NCI-H1105 treated with DMSO at 0.1 percent for 48 hours (cell line): ENCODE measurements at places on chromosomes 7 and 10.
A peak's percentile ranks its signal among the peaks of the same experiment; 100 is the strongest.

DNA sequence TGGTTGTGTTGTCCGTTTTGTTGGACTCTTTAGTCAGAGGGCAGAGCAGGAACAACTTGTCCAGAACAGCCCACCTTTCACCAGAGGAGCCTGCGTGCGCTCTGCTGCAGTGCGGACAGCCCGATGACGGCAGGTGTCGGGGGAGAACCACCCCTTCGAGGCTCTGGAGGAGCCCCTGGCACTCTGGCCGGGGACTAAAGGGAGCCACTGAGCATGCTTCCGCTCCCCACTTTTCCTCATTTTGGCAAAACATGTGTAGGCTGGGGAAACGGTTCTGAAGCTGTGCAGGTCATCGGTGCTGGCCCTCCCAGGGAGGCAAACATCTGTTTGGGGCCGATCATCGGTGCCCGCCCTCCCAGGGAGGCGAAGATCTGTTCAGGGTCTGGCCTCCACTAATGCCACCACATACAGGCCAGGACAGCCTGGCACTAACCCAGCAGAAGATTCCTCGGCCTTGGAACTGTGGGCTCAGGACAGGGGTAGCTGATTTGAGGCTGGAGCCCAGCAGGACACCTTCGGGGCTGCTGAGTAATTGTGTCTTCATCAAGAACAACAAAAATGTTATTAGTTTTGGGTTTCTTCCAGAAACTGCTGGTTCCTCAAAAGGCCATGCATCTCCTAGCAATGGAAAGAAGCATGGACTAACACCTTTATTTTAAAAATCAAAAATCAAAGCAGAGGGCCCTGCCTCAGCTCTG, 124.4 kb upstream of the TCERG1L start:
- DNase-seq, result no peak

- DNase-seq, result no peak
Measured at GRCh38 chr10:22634606-22635459, 79.5 kb downstream of the PIP4K2A start.

GRCh38 chr7:93574646-93575554, at the start of gene CALCR:
TSS of gene CALCR (minus strand) at chr7:93574724. CDS start at chr7:93486981, 87,743 bp downstream.
- DNase-seq, result peak; percentile 17

- DNase-seq, result no peak
Measured at GRCh38 chr10:3924344-3924743, 139.3 kb upstream of the KLF6 start.

DNA sequence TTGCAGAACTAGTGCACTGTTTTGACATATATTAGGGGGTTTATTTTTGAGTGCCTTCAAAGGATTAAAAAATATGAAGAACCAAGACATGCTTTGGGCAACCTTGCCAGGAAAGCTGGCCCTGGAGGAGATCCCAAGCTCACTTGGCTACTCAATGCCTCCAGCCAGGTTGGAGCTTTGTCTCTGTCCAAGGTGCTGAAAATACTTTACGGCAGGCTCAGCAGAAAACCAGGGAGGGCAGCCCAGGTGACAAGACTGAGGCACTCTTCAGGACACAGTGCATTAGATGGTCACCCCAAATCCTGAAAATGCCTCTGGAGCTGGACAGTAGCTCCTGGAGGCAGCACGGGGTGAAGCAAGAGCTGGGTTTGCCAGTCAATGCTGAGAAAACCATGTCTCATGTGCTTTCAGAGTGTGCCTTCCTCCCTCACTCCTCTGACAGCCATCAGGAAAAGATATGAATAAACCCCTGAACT, 5.8 kb upstream of the KCNH2 start:
- no peak for DNase-seq

GRCh38 chr10:122774231-122774630, 71.4 kb downstream of the CUZD1 start:
- DNase-seq, result no peak

GRCh38 chr7:140485500-140486265, 6.4 kb upstream of the MKRN1 start:
- no peak for DNase-seq

GRCh38 chr7:30150711-30151110, 15.9 kb downstream of the MTURN start:
- DNase-seq, result no peak

GRCh38 chr7:40276061-40276460, 141.3 kb downstream of the SUGCT start:
- no peak for DNase-seq

DNA sequence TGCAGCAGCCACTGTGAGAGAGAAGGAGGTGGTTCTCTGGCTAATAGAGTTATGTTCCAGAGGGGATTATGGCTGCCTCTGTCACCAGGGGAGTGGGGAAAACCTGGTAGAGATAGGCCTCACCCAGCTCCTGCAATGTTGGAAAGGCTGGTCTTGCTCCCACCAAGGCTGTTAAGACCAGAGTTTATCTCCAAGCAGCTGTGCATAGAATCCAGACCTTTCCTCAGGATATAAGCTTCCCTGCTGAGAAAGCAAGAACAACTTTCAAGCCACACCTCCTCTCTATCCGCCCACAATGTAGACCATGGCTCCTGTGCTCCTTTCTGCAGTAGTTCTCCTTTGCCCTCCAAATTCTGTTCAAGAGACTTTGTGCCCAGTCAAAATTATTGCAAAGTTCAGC, 1375.4 kb downstream of the REEP3 start:
- no peak for DNase-seq

- DNase-seq, result no peak
Measured at GRCh38 chr7:681551-682307, 44.8 kb upstream of the DNAAF5 start.

- no peak for DNase-seq
Measured at GRCh38 chr10:126087796-126088505, 191.6 kb downstream of the FANK1 start.

GRCh38 chr7:5477723-5478531, 54.3 kb upstream of the TNRC18 start:
- no peak for DNase-seq

DNA sequence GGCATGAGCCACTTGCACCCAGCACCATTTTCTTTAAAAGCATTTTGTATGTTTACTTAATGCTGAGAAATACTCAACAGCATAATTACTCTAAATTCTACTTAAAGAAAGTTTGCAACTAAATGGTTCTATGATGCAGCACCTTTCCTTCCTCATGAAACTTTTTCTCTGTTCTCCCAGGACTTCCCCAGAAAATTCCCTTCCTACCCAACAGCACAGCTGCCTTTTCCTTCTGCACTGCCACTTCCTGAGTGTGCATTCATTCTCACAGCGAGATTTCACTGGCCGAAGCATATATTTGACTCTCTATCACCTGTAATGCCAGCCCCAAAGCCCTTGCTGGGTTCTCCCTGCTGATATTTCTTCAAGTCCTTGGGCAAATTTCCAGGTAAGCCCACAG, 41.5 kb upstream of the DGKI start:
- no peak for DNase-seq

DNA sequence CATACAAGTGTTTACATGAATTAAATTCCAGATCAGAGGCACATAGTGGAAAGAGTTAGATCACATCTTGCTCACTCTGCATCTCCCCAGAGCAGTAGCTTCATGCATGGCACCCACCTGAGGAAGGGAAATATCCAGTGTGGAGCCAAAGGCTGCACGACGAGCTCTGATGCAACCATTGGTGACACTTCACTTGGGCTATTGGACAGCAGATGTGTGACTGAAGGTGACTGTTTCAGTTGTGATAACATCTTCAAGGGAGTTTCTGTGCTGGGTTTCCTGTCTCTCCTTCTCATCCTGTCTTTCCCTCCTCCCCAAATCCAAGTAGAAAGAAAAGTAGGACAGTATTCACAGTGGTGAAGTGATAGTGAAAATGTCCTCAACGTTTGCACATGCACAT, 115.0 kb downstream of the TAF3 start:
- no peak for DNase-seq

DNA sequence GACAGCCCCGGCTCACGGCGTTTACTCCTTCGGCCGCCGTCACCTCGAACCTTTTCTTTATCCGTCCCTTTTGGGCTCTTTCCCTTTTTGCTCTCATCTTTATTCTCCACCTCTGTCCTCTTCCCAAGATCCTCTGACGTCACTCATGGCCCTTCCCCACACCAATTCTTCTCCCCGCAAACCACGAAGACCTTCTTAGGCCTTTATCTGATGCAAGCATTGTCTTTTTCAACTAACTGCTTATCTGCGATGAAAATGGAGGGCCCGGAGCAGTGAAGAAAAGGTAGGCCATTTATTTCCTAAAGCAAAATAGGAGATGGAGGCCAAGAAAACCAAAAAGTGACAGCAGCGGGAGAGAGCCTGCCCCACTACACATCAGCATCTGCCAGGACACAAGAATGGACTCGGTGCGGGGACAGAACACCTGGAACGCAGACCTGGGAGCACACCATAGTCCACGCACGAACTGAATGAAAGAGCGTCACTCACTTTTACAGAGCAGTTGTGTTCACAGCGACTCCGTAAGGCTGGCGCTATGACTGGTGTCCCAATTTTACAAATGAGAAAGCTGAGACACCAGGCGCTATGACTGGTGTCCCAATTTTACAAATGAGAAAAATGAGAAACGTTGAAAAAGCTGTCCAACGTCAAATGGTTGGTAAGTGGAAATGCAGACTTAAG, 45.3 kb downstream of the ZNF777 start:
- no peak for DNase-seq

- DNase-seq, result no peak
Measured at GRCh38 chr7:100093054-100093453, 4.3 kb downstream of the COPS6 start.

GRCh38 chr10:87550741-87551140, 46.0 kb downstream of the MINPP1 start:
- DNase-seq, result no peak

GRCh38 chr7:1901431-1902210, 231.5 kb downstream of the ELFN1 start:
- DNase-seq, result no peak

DNA sequence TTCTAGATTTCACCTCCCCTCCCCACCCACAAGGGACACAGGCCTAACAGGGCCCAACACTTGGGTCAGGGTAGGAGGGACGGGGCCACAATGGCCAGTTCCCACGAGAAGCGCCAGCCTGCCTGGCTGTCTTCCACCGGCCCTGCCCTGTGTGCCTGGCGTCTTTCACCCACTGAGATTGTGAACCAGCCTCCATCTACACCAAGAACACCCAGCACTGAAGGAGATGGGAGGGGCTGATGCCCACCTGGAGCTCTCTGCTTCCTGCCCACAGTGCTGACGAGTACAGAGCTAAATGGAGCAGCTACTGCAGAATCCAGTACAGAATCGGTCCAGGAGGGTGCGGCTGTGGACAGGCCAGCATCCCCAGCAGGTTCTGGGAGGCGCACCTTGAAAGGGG, 2.4 kb upstream of the ASIC3 start:
- DNase-seq, result no peak

- DNase-seq, result no peak
Measured at GRCh38 chr7:29256693-29257002, 62.1 kb downstream of the CHN2 start.

DNA sequence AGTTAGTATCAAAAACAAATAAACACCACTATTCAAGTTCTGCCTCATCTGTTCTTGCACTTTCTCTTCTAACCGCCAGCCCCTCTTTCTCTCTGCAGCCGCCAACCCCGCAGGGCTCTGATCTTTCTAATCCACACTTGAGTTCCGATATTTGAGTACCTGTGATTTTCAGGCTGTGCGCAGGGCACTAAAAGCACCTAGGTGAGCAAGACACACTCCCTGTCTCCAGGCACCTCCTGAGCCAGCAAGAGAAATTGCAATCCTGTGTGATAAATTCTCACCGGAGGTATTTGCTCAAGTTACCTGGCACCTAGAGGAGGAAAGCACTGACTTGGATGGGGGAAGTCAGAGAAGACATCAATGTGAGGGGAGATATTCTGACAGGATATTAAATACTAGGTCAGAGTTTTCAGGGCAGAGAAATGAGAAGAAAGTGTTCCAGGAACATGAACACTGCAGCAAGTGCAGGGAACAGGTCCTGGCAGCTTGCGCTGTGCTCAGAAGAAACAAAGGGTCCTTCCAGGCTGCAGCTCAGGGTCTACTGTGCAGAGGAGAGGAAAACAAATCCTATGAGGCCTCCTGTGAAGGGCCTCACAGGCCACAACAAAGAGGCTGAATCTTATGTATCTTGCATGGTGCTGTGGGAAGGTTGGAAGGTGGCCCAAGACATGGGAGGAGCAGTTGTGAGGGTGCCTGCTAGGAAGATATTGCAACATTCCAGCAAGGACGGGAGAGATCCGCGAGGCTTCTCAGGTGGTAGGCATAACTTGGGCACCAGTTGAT, 568.7 kb upstream of the MGMT start:
- DNase-seq, result no peak

DNA sequence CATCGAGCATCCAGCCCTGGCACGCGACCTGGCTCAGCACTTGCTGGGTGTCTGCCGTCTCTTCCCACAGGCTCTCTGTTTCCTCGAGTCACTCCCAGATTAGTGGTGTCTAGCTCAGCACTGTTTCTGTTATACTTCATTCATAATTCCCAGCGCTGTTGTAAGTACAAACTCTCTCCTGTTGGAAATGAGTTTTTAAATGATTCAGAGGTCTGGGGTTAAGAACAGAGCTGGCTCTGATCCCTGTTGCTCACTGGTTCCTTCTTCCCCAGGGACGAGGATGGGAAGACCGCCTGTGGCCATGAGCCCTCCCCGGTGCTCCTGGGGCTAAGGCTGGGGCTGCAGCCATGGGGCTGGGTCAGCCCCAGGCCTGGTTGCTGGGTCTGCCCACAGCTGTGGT, 17.3 kb upstream of the C10orf95 start:
- DNase-seq, result no peak

GRCh38 chr7:24401628-24402593, 117.9 kb downstream of the NPY start:
- DNase-seq, result peak; percentile 25
